Spinal cord (tissue), 10 donors: ENCODE measurements at places on chromosomes 7 and 10.

DNA sequence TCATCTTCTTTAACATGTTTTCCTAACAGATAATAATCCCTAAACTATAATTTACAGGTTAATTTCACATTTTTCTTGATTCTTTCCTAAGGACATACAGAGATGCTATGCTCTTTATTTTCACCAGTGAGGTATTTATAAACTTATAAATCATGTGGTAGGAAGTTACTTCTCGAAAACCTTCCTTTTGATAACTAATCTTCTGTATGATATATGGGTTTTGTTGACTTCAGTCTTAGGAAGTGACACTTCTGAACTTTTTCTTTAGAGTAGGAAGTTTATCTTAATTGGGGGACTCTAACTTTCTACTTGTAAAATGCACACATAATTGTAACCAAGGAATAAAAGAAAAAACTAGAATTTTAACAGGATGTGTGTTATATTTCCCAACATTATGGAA, 9.8 kb upstream of the PNPLA8 start:
- DNase-seq, result no peak

DNA sequence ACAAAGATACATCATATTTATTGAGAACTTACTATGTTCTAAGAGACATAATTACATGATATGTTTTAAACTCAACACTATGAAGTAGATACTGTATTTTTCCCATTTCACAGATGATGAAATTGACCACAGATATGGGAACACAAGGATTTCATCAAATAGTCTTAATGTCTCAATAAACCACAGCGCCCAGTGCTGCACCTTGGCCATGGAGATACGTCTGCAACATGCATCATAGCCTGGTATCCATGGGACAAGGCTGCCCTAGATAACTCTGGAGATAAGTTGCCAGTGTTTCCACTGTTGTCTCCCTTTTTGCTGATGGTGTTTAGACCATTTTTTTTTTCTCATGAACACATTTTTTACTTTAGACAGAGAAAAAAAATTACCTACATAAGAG, 97.5 kb downstream of the GNAT3 start:
- DNase-seq, result no peak

- DNase-seq, result peak; percentile 74
Measured at GRCh38 chr10:128263891-128264688, 137.9 kb upstream of the MKI67 start.

- no peak for DNase-seq
Measured at GRCh38 chr7:134686786-134687185, 40.1 kb downstream of the BPGM start.

GRCh38 chr10:45592926-45593325, 79.6 kb downstream of the ZFAND4 start:
- no peak for DNase-seq

DNA sequence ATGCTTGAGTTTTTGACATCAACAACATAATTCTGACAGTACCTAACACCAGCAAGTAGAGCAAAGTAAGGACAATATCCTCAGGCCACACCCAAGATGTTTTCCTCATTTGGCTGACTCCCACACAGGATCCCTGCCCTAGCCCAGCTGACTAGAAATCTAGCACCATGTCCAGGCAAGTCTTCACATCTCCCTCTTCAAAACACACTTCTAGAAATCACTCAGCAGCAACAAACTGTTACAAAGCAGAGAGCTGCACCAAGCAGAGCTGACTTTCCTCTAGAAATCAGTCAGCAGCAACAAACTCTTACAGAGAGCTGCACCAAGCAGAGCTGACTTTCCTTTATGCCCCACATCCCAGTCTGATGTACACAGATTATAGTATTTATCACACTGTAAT, 7.7 kb downstream of the TMEM168 start:
- DNase-seq, result no peak
